ENCODE measurements at places on chromosomes 16 and 17.

GRCh38 chr17:49656247-49656646 is 21.6 kb downstream of the SPOP start:
- no peak for DNase-seq

GRCh38 chr17:15154618-15155017 is 110.5 kb downstream of the PMP22 start:
- DNase-seq = no peak

- DNase-seq = peak; percentile 83
These were observed 4.3 kb downstream of the THOC6 start for GRCh38 chr16:3027983-3028715.

DNA sequence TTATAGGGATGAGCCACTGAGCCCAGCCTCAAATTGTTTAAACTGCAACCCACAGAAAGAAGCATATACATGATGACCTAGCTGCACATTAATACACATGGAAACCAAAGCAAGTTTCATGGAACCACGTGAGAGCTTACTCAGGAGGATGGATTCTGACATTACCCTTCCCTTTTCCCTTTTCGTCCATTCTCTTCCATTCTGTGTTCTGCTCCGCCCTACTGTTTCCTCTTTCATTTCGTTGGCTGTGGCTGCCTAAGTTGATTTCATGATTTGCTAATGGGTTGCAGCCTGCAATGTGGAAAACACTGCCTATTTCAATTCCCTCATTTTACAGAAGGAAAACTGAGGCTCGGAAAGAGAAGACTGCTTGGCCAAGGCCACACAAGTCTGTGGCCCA is 176.5 kb downstream of the C16orf78 start:
- DNase-seq = no peak

DNA sequence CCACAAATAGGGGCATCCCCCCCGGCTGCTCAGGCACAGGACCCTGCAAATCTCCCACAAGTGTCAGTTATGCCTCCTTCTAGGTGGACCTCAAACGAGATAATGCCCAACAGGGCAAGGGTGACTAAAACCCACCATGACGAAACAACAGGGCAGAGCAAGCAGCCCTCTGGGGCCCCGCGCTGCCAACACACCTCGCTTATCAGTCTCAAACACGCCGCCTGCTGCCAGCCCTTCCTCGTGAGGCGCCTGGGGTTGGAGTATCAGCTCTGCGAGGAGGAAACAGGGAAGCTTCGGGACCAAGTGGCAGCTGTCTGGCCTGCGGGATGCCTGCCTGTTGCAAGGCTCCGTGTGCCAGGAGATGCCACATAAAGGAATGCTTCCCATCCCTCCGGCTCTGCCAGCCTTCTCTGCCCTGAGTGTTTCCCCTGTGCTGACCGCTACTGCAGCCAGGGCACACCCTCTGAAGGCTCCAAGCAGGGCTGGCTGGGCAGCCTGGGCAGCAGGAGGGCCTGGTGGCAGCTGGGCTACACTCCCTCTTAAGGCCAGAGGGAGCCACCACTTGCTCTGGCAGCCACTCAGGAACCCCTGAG is 2.5 kb downstream of the SMIM5 start:
- DNase-seq = no peak

- DNase-seq = no peak
These were observed 4.2 kb upstream of the CBX4 start for GRCh38 chr17:79843474-79843815.

DNA sequence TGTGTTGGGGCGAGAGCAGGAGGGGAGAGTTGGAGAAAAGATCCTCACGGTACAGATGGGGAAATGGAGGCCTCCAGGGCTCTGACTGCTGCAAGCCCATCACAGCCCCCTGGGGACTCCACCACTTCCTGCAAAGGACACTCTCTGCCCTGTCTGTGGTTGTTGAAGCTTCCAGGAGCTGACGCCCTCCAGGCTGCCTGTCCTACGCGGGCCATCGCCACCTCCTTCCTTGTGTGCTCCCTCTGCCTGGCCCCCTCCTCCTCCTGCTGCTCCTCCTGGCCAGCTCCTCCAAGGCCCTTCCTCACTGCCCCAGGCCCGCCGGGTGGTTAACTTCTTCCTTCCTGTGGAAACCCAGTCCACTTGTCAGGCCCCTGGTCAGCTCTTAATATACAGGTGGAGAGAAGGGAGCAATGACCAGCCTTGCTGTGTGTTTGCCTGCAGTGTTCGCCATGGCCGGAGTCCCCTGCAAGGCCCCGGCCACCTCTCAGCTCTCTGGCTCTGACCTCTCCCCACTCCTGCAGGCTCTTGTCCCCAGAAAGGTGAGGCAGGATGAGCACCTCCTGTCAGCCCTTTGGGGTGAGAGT is 18.4 kb upstream of the STAC2 start:
- no peak for DNase-seq

- no peak for DNase-seq
These were observed 357.9 kb upstream of the ZFHX3 start for GRCh38 chr16:73405851-73406250.

DNA sequence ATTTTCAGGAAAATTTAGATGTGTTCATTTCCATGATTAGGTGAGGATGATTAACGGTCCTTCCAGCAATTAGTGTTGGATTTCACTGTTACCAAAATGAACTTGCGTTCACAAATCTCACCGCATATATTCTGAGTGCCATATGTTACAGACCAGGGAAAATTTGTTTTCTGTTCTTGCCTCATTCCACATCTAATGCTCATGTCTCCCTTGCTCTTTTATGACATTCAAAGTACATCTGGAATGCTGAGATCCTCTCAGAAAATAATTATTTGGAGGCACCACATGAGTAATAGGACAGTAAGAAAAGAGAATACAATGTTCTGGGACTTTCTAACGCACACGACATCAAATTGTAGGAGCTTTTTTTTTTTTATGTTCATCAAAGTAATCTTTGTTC is 406.5 kb downstream of the SHISA9 start:
- no peak for DNase-seq

DNA sequence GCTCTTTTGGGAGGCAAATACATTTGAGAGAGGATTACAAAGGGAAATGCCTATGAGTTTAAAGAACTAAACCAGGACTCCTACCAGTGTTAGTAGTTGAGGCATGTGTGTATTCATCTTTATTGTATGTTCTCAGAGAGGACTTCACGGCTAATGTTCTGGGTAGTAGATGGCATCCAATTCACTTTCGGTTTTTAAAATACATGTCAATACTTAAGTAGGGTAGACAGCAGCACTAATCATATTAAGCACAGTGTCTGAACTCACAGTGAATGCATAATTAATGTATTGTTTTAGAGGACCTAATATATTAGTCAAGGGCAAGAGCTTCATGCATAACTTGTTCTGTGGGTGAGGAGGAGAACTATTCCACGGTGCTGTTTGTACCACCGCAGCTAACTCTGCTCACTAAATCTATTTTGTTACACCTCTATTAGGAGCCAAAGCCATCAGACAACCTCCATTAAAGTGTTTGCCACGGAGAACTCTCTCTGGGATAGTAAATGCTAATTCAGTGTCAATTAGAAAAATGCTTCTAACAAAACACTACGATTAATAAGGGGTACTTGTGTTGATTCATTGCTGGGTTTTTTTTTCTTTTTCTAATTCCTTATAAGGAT is 56.3 kb downstream of the COX10 start:
- DNase-seq = no peak

DNA sequence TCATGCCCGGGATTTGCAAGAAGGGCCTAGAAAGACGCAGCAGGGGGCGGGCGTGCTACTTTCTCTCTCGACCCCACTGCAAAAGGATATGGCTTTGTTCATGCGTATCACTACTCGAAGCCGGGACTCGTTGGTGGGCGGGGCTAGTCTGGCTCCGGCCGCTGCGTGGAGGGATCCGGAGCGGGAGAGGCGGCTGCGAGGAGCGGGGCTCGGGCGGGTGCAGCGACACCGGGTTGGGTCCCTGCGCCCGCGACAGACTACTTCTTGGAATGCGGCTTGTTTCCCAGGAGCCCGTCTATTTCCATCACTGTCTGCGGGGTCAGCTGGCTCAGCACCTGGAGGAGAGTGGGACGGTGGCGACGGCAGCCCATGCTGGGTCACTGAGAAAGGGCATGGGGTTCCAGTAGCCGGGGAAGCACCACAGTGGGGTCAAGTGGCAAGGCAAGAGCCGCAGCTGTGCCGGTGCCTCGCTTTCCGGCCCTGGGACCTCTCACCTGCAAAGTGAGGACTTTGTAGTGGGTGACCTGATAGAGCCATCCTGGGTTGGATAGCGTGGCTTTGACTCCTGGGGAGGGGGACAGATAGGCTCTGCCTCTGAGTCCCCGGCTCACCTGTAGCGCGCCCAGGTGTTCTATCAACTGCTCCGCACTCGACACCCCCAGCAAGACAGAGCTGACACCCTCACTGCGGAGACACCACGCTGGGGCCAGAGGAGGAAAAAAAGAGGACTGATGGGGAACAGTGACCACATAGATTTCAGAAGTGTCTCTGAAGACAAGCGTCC is 6.6 kb downstream of the KCNAB3 start:
- peak; percentile 60 for DNase-seq

DNA sequence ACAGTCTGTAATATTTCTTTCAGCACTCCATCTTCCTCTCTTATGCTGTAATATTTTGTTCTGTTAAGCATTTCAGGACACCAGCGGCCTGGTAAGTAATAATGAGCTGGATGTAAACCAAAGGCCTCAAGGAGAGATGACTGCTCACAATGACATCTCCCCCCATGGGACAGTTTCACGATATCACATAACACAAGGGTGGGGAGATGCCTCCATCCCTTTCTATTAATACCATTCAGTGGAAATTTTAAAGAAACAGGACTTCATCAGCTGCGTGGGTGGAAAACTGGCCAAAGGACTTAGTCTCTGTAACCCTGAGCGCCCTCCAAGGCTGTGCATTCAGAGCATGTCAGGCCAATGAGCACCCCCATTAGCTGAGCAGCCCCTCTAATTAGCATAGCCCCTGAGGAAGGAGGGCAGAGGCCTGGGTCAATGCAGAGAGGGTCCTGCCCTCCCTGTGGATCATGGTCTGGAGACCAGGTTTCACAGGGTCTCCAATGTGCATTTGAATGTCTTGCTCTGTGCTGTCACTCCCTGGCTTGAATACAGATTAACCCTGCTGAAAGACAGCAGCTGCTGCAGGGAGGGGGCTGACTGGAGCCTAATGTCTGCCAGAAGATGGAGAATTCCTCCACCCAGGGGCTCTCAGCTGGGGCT is 156.4 kb downstream of the HS3ST2 start:
- DNase-seq = no peak

- DNase-seq = no peak
These were observed 11.8 kb downstream of the CYB5B start for GRCh38 chr16:69435977-69436820.

DNA sequence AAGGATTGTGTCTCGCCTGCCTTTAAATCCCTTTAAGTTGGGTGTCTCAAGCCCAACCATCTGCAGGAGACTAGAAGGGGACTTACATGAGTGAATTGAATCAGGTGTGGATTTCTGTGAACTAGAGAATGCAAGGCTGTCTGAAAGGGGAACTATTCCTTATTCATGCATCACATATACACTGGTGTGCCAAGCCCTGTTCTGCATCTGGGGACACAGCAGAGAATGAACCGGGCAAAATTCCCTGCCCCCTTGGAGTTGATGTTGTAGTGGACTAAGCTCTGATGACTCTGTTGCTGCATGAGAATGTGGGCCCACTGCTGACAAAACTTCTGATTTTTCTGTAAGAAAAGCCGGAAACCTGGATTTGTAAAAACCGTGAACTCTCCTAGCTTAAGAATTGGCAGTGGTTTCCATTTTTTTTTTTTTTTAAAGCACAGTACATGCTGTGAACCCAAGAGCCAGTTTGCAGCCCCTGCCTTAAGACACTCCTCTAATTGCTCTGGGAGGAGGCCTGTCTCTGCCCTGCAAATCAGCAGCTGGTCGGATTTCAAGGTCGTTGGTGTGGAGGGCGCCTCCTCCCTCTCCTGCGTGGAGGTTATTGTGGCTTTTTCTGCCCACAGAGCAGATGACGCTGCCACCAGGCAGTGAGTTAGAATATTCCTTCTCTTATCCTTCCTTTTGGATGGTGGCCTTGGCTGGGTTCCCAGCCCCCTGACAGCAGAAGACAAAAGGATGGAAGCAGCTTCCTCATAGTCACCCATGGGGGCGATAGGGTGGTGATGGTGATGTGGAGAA is 131.0 kb downstream of the PRKCB start:
- DNase-seq = no peak

DNA sequence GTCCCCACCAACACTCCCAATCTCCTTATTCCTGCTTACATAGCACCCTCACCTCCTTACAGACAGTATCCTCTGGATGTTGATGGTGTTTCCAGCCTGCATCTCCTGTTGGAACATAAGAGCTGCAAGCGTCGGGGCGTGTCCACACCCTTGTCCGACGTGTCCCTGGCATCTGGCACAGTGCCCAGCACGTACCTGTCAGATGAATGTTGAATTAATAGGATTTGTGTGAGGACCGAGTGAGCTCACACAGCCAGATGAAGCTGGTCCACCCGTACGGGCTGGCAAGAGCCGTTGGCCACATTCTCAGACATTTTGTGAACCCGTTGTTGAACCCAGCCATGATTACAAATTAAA is 12.2 kb upstream of the CBX4 start:
- no peak for DNase-seq

- no peak for DNase-seq
These were observed 3.5 kb downstream of the ELMO3 start for GRCh38 chr16:67202426-67202825.

GRCh38 chr16:88389621-88390160 is 6.9 kb downstream of the ZNF469 start:
- no peak for DNase-seq

GRCh38 chr16:968620-969019 is 2.2 kb downstream of the LMF1 start:
- DNase-seq = no peak

- DNase-seq = no peak
These were observed 3.6 kb upstream of the CHMP6 start for GRCh38 chr17:80987941-80988461.

DNA sequence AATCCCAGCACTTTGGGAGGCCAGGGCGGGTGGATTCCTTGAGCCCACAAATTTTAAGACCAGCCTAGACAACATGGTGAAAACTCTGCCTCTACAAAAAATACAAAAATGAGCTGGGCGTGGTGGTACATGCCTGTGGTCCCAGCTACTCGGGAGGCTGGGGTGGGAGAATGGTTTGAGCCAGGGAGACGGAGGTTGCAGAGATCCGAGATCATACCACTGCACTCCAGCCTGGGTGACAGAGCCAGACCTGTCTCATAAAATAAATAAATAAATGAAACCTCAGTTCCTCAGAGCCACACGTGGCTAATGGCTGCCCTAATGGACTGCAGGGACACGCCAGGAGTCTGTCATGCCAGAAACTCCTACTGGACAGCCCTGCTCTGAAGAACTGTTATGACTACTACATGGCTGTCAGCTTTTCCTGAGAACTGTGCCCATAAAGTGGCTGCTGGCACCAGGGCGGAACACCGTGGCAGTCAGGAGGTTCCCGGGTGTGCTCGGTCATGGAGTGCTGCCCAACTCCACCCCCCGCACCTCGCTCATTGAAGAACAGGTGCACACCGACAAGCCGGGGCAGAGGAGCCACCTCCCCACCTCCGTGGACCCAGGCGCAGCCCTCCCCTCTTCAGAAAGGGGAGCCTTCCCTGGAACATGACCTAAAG is 4.3 kb downstream of the TMEM11 start:
- no peak for DNase-seq

GRCh38 chr17:71726341-71726740 is 394.5 kb upstream of the SOX9 start:
- DNase-seq = no peak

All from stimulated activated CD4-positive, alpha-beta T cell treated with anti-CD3 and anti-CD28 coated beads, Interleukin-1b, Interleukin-23, amount 100 ng/mL, for 1 hour (primary cell).